ENCODE measurements at places on chromosomes 16 and 17.

GRCh38 chr16:55809851-55810250 lies 23.0 kb downstream of the CES1 start:
- DNase-seq: no peak

- DNase-seq: no peak
These were observed 19.0 kb downstream of the TRAF7 start for GRCh38 chr16:2174396-2175131.

DNA sequence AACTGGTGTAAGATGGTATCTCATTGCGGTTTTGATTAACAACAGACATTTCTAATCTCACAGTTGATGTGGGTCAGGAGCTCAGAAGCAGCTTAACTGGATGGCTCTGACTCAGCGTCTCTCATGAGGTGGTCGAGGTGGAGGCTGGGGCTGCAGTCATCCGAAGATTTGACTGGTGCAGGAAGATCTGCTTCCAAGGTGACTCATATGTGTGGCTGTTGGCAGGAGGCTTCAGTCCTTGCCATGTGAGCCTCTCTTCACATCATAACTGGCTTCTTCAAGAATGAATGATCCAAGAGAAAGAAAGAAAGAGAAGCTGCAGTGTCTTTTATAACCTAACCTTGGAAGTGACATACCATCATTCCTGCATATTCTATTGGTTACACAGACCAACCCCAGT lies 376.1 kb downstream of the SEC14L1 start:
- peak; percentile 90 for DNase-seq

GRCh38 chr16:84599521-84600202 lies 18.2 kb downstream of the COTL1 start:
- DNase-seq: peak; percentile 73

DNA sequence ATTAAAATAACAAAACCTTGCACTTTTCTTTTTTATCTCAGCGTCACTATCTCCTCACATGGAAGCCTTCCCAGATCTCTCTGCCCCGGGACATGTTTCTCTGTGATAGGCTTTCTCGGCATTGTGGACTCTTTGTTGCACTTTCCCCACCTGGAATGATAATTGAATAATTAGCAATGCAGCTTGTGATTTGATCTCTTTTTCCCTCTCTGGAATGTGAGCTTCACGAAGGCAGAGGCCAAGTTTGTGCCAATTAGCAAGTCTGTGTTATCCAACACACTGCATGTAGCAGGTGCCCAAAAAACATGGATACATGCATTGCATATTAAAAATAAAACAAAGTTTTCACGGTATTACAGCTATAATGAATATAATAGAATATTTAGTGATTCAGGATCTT lies 431.2 kb downstream of the HAPSTR1 start:
- no peak for DNase-seq

GRCh38 chr17:67279115-67279514 lies 34.1 kb upstream of the HELZ start:
- DNase-seq: no peak

- no peak for DNase-seq
These were observed 181.6 kb downstream of the DNAH9 start for GRCh38 chr17:11779892-11780291.

DNA sequence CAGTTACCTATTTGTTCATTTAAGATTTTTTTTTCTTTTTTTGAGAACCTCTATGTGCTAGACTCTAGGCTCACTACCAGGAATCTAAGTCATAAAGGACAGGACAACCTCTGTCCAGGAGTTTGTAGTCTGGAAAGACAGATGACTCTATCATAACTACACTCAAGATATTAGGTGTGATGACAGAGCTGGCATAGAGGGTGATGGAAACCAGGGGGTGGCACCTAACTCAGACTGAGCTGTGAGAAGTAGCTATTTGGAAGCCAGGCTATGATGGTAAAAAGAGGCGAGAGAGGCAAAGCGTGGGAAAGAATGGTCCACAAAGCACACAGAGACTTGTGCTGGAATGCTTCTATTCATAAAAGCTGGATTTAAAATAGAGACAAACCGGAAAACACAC lies 372.3 kb downstream of the SEC14L1 start:
- no peak for DNase-seq

GRCh38 chr16:76461836-76462235 lies 184.6 kb downstream of the CNTNAP4 start:
- DNase-seq: no peak

Data from brain microvascular endothelial cell (primary cell).